ENCODE measurements at places on chromosomes 16 and 17.
A peak's percentile ranks its signal among the peaks of the same experiment; 100 is the strongest.

DNA sequence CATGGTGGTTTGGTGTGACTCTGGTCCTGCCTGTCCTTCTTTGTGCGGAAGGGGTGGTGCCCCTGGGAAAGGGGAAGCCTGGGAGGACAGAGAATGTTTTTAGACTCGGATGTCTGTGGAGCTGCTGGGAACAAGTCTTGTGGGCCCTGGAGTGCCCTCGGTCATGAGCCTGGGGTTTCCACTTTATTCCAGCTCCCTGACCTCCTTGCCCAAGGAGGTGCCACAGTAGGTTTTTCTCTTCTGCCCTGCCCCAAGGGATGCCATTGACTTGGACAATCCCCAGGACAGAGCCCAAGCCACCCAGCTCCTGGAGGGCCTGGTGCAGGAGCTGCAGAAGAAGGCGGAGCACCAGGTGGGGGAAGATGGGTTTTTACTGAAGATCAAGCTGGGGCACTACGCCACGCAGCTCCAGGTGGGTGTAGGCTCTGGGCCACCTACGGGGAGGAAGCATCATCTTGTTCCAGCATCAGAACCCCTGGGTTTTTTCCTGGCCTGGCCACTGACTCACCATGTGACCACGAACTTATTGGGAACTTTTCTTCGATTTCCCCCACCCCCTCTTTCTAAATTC is 1.4 kb downstream of the STAT5A start:
- peak; percentile 15 for DNase-seq

- DNase-seq: peak; percentile 71
These were observed 3.8 kb upstream of the CD7 start for GRCh38 chr17:82320956-82321927.

DNA sequence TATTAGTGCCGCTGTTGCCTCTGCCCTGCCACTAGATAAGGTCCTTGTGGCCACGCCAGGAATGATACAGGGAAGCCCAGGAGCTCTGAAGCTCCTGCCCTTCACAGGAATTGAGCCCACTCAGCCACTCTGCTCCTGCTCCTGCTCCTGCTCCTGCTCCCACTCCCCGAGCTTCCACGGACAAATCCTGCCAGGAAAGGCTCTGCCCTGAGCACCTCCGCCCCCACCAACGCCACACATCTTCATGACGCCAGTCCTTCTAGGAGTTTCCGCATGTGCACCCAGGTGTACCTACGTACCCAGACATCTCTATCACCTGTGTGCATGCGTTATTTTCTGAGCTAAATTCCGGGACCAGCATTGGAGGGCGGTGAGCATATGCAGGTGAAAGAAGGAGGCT is 369.1 kb downstream of the C16orf95 start:
- DNase-seq: no peak

- no peak for DNase-seq
These were observed 3.1 kb upstream of the MRPS34 start for GRCh38 chr16:1775846-1776671.

- no peak for DNase-seq
These were observed 14.1 kb upstream of the UTP6 start for GRCh38 chr17:31915456-31916100.

- no peak for DNase-seq
These were observed 47.1 kb upstream of the MYOCD start for GRCh38 chr17:12618557-12618956.

GRCh38 chr16:47342055-47342454 is 118.8 kb downstream of the ITFG1 start:
- DNase-seq: no peak

DNA sequence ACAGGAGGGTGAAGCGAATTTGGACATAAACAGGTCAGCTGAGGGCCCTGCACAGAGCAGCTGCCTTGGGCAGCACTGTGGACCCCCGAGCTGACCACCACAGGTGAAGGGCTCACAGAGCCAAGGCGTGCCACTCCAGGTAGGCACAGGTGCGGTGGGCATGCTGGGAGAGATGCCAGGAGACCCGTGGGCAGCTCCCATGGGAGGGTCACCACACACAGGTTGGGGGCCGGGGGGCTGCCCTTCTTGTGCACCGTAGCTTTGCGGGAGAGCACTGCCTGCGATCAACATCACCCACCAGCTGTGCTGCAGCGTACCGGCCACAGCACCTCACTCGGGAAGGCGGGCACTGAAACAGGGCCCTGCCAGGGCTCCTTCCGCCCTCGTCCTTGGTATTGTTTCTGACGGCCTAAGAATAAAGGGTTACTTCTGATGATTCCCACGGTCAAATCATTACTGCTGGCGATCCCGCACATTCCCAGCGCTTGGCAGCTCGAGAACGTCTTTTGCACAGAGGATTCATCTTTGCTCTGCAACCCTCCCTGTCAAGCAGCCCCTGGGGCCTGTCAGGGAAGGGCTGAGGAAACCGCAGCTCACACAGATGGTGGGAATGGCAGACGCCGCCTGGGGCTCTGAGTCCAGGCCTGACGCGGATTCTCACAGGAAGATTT is 181.7 kb downstream of the BANP start:
- no peak for DNase-seq

DNA sequence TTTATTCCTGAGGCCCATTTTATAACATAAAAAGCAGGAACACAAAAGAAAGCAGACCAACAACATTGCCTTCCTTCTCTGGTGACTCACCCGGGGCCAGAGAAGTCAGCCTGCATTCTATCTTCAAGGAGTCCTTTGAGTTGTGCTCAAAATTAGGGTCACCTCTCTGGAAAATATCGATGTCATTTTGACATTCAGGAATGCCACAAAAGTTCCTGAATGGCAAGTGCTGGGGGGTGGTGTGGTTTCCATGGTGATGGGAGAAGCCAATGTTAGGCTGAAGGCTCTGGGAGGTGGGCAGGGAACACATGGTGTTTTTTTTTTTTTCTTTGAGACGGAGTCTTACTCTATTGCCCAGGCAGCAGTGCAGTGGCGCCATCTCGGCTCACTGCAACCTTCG is 159.6 kb downstream of the HAPSTR1 start:
- no peak for DNase-seq

- no peak for DNase-seq
These were observed 18.8 kb upstream of the BMERB1 start for GRCh38 chr16:15415511-15415985.

DNA sequence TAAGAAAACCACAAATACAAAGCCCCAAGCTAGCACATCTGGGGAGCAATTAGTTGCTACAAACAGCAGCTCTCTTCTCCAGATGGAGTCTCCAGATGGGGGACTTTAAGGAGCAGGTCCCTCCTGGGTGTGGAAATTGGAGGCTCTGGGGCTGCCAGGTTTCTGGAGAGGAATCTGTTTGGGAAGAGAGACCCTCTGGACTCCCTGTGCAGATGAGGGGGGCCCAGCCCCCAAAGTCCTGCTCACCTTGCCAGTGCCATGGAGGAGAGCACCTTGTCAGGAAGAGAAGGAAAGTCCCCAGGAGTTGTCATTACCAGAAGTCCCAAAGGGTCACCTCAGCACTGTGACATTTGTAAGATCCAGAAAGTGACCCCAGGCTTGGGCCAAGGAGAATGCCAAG is 14.8 kb downstream of the TEKT5 start:
- DNase-seq: no peak

DNA sequence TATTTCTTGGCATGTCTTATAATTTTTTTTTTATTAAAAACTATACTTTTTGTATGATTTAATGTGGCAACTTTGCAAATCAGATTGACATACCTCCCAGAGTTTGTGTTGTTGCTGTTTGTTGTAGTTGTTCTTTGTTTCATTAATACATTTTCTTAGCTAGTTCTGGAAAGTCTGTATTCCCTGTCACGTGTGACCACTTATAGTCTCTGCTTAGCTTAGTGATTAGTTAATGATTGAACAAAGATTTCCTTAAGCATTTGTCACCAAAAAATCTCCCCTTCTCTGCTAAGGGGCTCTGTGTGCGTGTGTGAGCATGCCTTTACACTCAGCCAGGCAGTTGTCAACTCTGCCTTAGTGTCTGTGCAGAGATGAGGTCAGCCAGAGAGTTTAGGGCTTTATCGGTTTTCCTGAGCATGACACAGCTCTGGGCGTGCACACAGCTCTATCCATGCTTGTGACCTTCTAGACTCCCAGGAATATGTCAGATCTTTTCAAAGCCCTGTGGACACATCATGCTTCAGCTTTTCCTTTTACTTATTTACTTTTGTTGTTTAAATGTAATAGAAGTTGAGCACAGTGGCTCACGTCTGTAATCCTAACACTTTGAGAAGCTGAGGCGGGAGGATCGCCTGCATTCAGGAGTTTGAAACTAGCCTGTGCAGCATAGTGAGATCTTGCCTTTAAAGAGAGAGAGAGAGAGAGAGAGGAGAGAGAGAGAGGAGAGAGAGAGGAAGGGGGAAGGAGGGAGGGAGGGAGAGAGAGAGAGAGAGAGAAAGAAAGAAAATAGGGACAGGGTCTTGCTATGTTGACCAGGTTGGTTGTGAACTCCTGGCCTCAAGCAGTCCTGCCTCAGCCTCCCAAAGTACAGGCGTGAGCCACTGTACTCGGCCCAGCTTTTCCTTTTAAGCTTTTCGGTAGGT is 21.9 kb downstream of the DNAI2 start:
- no peak for DNase-seq

GRCh38 chr17:35314415-35315216 is 58.8 kb downstream of the SLFN11 start:
- no peak for DNase-seq

GRCh38 chr17:63492940-63493339 is 16.1 kb downstream of the ACE start:
- DNase-seq: no peak

GRCh38 chr17:82947051-82947991 is 107.5 kb upstream of the ZNF750 start:
- DNase-seq: no peak

GRCh38 chr17:2087597-2088211 is 32.8 kb downstream of the HIC1 start:
- DNase-seq: no peak

GRCh38 chr16:519425-519824 is 8.1 kb upstream of the CAPN15 start:
- DNase-seq: no peak

DNA sequence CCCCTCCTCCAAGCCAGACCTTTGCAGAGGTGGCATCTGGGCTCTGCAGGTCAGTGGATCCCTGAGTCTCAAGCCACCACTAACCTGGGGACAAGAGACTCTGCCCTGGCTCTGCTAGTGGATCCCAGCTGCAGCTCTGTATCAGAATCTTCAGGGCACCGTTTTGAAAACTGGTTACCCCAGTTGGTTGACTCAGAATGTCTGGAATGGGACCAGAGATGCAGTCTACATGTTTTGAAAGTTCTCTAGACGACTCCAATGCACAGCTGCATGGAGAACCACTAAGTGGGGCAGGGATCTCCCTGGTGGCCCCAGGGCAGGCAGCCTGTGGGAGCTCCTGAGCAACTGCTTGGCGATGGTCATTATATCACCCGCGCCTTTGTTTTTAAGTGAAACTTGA is 34.1 kb upstream of the ADORA2B start:
- DNase-seq: no peak

- DNase-seq: no peak
These were observed 5.7 kb upstream of the LPO start for GRCh38 chr17:58232707-58233156.

- DNase-seq: no peak
These were observed 39.7 kb downstream of the PSME3IP1 start for GRCh38 chr16:57146040-57146647.

DNA sequence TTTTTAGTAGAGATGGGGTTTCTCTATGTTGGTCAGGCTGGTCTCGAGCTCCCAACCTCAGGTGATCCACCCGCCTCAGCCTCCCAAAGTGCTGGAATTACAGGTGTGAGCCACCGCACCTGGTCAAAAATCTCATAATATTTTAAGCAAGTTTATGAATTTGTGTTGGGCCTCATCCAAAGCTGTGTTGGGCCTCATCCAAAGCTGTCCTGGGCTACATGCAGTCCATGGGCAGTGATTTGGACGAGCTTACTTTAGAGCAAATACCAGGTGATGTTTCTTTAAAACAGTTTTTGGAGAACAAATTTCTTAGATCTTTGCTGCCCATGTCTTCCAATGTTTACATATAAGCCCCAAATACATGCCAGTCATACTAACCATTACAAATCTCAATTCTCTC is 84.4 kb upstream of the C17orf78 start:
- no peak for DNase-seq

DNA sequence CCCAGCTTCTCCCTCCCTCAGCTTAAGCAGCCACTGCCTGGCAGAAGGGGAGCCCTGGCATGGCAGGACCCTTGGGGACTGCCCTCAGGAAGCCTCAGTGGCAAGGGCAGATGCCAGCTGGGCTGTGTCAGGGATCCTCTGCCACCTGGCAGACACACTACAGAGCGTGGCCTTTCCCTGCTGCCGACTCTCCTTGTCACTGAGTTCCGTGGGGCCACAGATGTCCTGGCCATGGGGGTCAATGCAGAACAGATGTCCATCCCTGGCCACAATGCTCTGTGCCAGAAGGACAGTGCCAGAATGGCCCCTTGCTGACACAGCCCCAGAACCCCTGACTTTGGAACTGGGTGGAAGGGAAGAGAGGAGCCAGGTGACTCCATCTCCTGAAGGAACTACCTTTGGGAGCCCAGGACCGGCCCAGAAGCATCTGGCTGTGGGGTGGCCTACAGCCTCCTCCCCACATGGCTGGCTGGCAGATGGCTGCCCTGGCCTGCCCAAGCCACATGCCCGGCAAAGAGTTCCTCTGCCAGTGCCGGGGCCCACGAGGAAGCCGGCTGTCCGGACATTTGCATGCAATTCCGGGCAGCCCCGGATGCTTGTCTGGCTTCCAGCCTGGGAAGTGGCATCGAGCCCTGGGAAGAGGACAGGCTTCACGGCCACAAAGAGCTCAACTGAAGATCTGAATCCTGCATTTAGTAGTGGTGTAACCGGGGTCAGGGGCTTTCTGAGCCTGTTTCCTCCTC is 24.1 kb downstream of the NPTX1 start:
- DNase-seq: no peak

DNA sequence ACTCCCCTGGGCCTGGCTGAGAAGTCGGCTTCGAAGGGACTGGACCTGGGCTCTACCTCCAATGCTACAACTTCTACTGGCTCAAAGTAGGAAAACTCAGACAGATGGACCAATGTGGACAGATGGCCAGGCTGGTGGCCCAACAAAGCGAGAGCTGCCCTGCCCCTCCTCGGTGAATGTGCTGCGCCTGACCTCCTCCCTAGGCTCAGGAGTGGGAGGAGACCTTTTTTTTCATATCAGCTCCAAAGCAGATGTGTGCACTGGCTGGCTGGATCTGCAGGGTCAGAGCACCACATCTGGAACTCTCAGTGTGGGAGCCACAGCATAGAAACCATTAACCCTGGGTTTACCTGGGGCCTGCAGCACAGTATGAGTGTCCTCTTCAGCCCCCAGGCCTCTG is 20.8 kb downstream of the ATP6V0D1 start:
- no peak for DNase-seq
